ENCODE measurements at places on chromosomes 1 and 21. TPM values are rescaled to one million over a fixed set of nuclear protein-coding genes. Genes with fewer than 3 reads are reported as not detected.

The OLIG1 gene
- total RNA-seq = not detected

The KCNE1 gene
- not detected for total RNA-seq

The KIRREL1 gene
- total RNA-seq = 18.1 TPM

The EXTL1 gene
- total RNA-seq = 0.05 TPM

The CLCA1 gene
- total RNA-seq = not detected

The HES3 gene
- total RNA-seq = not detected

The LCE1F gene
- not detected for total RNA-seq

The CHAF1B gene
- total RNA-seq = 11.9 TPM

The RAB25 gene
- not detected for total RNA-seq

The C1orf94 gene
- total RNA-seq = not detected

The PLA2G2C gene
- not detected for total RNA-seq

The ZNF593OS gene
- not detected for total RNA-seq

The DNAJC28 gene
- 0.28 TPM for total RNA-seq

The TRPM2 gene
- 7.8 TPM for total RNA-seq

The INTS3 gene
- 23.3 TPM for total RNA-seq

The NPL gene
- total RNA-seq = 1.2 TPM

The DCDC2B gene
- total RNA-seq = not detected

The GPN2 gene
- 32.2 TPM for total RNA-seq

The OR10X1 gene
- not detected for total RNA-seq

The NBPF10 gene
- 1.4 TPM for total RNA-seq

The TDRD5 gene
- total RNA-seq = not detected

The SYDE2 gene
- total RNA-seq = 0.70 TPM

The MR1 gene
- total RNA-seq = 6.6 TPM

The KRTAP7-1 gene
- total RNA-seq = not detected

The SLC45A1 gene
- 11.2 TPM for total RNA-seq

The ATP1A2 gene
- 0.08 TPM for total RNA-seq

The NCMAP gene
- total RNA-seq = 0.09 TPM

The OR2L8 gene
- total RNA-seq = not detected

The HAO2 gene
- not detected for total RNA-seq

The HSPB7 gene
- total RNA-seq = 0.05 TPM

The C4BPB gene
- 2.1 TPM for total RNA-seq

The LCE1C gene
- total RNA-seq = not detected

The HMGCS2 gene
- not detected for total RNA-seq

The CAPN9 gene
- total RNA-seq = not detected

The RPS8 gene
- total RNA-seq = 1,469 TPM

The GPR52 gene
- not detected for total RNA-seq
